ENCODE measurements at places on chromosomes 5 and 9.

GRCh38 chr5:36239370-36240293 is 2.1 kb downstream of the NADK2 start:
- no peak for DNase-seq

DNA sequence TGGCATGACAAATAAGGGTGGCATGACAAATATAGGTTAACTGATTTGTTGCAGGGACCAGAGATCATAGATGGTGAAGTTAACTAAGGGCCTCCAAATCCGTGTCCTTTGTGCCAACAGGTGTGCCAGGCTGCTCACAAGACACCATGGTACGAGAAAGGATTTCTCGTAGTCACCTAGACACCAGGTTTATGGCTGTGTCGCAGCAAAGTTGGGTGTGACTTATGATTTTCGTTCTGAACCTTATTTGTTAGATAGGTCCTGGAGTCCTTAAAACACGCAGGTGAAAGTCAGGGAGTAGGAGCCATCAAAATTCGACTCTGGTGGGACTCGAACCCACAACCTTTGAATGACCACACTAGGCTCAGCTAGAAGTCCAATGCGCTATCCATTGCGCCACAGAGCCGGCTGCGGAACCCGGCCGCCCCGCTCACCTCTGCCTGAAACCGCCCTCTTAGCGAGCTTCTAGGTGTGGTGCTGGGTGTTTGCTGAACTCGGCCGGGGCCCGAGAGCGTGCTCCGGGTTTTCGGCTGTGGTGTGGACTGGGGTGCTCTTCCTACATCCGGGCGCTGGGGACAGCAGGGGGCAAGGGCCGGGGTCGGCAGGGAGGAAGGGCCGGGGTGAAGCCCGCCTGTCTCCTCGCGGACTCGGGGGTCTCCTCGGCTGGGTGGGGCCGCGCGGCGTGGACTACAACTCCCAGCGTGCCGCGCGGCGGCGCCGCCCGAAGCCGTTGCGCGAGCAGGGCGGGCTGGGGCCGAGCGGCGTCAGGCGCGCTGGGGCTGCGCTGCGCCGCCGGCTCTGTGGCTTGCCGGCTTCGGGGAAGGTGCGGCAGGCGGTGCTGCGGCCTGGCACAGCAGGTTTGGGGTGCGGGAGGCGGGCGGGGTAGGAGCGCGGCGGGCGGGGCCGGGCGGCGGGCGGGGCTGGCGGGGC is at the start of gene SLC27A4:
Gene SLC27A4 (plus strand): TSS at position 767 of the 930 bp plus-strand sequence. CDS start 2,606 bp downstream, outside the sequence.
- DNase-seq, result peak; percentile 69

GRCh38 chr9:2655411-2655901 is 33.9 kb downstream of the VLDLR start:
- DNase-seq, result no peak

DNA sequence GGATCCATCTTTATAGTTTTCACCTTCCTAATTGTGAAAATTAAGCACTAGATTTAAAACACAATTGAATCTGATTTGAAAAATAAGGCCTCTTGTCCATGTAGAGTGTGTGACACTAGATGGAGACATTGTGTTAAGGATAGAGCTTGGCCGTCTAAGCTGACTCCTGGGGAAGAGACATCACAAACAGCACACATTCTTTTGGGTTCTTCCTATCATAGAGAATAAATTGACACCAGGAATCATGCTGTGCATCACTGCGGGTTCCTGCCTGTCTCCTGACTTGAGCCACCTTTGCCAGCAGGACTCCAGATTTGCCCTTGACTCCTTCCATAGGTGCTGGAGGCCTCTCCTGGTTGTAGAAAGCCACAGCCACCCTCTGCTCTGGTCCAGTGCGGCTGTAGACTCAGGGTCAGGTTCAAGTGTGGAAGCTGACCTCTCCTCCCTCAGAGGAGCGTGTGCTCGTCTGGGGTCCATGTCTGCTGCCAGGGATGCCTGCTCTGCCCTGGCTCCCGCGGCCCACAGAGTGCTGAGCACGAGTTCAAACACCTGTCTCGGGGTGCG is 11.2 kb downstream of the ROPN1L start:
- DNase-seq, result peak; percentile 5

DNA sequence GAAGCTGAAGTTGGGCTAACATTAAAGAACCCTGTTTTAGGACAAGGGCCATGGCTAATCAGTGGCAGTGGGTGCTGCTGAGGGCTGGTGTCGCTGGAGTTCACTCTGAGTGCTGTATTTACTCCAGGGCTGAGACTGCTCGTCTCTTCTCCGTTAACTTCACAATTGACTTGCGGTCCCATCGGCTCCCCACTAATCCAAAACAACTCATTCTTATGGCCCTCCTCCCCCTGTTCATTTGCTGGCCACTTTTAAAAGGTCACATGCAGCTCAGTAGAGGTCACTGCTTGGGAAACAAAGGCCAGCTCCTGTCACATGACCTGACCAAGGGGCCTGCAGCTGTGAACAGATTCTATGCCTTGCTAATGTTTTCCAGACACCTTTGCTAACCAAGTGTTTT is 38.4 kb downstream of the PTCH1 start:
- DNase-seq, result no peak

DNA sequence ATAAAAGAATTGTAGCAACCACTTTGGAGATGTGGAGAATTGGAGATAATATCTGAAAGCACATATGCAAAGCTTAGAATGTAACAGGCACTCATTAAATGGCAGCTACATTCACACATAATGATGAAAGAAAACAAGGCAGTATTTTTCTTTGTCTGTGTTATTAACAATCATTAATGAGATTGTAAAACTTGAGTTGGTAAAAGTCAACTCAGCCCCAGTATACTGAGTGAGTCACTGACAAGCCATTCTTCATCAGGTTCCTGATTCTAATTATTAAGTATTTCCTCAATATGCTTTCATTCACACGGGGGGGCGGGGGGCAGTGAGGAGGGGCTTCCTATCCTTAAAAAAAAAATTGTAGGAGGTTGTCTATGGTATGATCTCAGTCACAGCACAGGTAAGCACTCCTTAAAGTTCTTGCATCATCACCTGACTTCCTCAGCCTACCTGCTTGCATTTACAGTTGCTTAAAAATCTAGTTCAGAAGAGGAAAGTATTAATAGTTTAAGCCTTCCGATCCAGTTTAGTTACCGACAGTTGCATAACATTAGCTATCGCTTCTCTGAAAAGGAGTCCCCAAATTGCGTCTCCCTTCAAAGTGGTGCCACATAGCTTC is 379.8 kb downstream of the EFNA5 start:
- DNase-seq, result no peak

DNA sequence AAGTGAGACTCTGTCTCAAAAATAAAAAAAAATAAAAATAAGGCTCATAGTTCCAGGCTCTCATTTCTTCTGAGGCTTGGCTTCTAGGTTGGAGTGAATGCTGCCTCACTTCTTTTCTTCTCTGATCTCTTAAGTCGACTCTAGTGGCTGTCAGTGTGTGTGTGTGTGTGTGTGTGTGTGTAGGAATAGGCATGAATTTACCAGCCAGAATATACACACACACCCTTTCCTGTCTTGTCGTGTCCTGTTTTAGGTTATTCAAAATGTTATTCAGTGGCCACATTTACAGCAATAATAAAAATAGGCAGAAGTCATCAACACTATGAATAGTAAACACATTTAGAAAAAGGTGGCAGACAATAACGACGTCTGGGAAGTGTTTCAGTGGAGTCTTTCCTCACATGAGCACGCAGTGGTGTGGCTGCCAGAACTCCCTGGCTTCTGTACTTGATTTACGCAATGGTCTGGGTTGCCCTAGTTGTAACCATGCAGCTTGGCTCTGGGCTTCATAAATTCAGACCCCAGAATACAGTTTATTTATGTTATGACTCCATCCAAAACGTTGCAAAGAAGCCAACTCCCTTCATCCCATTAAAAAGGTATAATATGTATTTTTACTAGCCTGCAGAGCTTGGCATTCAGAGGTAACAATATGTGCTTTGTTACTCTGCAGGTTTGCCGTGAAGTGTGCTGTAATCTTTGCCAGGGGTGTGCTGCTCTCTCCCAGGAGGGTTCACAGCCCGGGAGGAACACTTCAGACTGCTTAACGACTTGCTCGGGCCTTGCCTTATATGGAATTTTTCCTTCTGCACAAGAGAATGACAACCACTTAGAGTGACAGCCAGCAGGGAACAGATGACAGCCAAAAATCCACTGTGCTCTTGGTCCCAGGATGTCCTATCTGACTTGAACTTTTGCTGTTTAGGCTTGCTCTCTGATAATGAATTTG is 34.4 kb upstream of the PALM2AKAP2 start:
- no peak for DNase-seq

GRCh38 chr5:163565931-163566608 is 60.7 kb downstream of the MAT2B start:
- no peak for DNase-seq

DNA sequence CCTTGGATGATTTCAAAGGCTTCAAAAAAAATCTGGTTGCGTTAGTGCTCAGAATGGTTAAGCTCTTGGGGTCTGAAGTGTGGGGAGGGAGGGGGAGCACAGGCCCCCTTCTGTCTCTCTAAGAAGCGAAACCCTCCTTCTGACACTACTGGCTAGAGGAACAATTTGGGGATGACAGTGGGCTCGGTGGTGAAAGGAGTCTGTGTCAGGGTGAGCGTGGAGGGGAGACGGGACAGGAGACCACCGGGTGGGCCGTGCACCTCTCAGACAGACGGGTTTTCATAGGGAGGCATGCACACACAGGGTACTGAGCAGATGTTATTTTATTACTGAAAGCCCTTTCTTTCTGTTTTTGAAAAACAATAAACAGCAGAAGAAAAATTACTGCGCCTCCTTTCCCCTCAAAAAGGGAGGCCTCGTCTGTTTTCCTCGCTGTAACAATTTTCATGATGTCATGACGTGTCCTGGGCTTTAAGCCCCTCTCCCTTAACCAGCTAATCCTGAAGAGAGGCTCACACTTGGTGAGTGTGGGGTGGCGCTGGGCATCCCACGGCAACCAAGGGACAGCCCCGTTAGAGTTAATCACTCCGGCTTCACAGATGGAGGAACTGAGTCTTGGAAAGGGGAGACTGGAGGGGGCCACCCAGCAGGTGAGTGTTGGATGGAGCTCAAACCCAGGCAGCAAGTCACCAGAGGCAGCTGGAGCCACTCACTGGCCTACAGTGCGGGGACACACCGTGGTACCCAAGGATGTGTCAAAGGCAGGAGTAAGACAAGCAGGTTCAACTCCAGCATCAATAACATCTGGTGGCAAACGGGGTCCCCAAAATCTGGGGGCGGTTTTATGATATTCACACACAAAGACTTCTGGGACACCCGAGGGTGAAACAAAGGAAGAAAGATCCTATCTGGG is 53.4 kb downstream of the PTCH1 start:
- DNase-seq, result no peak

GRCh38 chr9:22049411-22049810 is 40.3 kb upstream of the CDKN2B start:
- no peak for DNase-seq

- DNase-seq, result no peak
Measured at GRCh38 chr9:27471366-27471765, 52.7 kb upstream of the IFNK start.

DNA sequence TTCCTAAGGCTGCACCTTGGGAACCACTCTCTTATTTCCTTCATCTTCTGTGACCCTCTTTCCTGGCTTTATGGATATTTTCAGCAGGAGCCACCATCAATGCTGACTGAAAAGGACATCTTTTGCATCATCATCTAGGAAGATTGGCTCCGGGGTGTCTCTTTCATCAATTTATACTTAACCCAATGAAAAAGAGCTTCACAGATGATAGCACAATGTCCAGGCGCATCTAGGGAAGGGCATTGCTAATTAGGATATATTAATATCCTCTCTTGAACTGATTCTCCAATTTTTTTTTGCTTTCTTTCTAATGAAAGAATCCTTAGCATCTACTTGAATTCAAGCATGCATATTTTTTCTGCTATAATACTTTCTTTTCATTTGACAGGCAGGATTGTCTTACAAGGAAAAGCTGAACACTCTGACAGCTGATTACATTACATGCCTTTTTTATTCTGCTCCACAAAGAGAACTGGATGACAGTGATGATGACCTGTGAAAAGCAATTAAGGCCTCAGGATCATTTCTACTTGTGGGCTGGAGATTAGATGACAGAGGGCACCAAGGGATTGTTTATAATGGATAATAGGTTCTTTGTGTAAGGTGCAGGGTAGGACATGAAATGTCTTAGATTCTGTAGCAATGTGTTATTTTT is 60.2 kb downstream of the PCSK1 start:
- no peak for DNase-seq

GRCh38 chr5:148206620-148207019 is 3.8 kb downstream of the SPINK6 start:
- DNase-seq, result no peak

DNA sequence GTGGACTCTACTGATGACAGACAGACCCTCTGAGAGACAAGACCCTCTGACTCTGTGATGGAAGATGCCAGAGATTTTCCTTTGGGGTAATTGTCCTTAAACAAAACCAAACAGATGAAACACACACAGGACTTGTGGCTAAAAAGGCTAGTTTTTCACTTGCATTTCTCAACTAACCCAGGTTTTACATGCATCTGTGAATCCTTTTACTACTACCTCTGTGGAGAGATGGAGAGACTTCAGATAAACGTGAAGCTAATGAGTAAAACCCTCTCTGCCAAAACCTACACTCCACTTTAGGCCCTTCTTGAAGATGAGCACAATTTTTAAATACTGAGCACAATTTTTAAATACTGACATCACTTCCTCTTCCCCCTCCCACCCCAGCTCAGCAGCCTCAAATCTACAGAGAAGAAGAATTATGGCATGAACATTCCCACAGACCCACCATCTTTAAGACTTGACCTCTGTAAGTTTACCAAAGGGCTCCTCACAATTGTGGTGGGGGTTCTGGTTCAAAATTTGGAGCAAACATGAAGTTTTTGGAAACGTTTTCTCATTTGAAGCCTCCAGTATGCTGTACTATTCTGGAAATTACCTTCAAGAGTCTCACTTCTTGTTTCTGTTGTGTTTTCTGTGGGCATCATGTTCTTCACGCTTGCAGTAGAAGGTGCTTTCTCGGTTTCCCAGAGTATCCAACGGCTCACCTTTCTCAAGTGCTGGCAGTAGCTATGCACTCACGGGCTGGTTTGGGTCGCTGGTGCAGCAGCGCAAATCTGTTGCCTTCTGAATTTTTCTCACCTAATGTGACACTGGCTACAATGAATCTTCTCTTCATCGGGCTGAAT is 42.7 kb downstream of the ACER2 start:
- no peak for DNase-seq

DNA sequence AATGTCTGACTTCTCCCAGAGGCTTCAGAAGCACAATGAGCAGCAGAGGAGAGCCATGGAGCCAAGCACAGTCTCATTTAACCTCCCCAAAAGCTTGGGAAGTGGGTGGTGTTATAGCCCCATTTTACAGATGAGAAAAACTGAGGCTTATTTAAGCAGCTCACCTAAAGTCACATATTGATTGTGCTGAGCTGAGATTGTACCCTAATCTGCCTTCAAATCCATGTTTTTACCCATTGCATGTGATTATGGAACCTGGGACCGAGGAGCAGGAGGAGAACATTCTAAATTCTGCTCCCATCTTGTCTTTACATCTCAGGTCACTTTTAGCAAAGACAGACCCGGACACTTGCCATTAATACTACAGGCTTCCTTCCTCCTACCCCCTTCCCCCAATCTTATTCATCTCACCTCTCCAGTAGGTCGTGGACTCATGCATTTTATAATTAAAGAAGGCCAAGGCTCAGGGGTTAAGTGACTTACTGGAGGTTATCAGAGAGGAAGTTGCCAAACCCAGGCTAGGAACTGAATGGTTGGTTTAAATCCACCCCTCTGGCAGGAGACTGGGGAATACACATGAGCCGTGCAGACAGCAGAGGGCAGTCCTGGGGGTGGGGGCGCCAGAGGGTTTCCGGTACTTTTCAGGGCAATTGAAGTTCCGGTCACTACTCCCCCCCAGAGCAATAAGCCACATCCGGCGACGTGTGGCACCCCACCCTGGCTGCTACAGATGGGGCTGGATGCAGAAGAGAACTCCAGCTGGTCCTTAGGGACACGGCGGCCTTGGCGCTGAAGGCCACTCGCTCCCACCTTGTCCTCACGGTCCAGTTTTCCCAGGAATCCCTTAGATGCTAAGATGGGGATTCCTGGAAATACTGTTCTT is 51.0 kb upstream of the IL17B start:
- no peak for DNase-seq
